ENCODE measurements at places on chromosomes 11 and 22.

DNA sequence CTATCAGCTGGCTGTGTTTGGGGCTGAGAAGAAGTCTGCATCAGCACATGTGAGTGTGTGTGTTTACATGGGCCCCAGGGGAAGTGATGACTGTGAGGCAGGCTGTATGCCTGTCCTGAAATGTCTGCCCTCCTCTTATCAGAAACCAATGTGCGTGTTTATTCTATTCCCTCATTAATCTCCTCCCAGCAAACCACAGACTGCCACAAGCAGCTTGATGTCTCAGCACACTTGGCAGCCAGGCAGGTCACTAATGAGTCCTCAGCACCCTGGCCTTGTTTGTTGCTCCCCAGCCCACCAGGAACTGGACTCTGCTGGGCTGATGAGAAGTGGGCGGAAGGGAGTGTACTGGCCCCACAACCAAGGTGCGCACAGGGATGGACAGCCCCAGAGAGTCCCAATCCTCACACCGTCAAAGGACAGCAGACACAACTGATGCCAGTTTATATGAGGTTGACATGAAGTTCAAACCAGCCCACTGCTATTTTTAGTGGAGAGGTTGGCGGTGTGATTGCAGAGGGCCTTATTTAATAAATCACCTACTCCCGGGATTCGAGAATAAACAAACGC lies 225.8 kb downstream of the ETS1 start:
- DNase-seq: no peak

GRCh38 chr11:6438979-6439571 lies 1.7 kb downstream of the HPX start:
- DNase-seq: peak; percentile 14

DNA sequence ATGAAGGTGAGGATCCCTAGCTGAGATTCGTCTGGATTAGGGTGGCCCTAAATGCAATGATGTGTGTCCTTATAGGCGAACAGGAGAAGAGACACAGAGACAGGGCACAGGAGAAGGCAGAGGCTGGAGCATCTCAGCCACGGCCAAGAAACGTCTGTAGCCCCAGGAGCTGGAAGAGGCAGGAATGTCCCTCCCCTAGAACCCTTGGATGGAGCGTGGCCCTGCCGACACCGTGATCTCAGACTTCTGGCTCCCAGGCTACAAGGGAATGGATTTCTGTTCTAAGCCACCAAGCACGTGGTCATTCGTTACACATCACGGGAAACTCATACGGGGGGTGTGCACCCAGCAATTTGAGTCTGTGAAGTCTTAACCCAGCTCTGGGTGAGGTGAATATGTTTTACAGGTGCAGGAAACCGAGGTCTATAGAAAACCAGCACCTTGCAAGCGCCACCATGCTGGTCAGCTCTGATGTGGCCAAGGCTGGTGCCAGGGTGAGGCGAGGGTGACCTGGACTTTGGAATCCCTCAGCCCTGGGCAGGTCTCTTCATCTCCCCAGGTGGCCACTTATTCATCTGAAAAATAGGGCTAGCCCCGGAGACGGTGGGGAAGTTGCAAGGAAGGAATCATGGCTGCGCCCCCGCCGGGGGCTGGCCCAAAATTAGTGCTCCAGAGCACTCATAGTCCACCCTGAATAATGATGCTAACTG lies 89.5 kb upstream of the FGF3 start:
- no peak for DNase-seq

- no peak for DNase-seq
These were observed 14.3 kb upstream of the PMM1 start for GRCh38 chr22:41603873-41604332.

DNA sequence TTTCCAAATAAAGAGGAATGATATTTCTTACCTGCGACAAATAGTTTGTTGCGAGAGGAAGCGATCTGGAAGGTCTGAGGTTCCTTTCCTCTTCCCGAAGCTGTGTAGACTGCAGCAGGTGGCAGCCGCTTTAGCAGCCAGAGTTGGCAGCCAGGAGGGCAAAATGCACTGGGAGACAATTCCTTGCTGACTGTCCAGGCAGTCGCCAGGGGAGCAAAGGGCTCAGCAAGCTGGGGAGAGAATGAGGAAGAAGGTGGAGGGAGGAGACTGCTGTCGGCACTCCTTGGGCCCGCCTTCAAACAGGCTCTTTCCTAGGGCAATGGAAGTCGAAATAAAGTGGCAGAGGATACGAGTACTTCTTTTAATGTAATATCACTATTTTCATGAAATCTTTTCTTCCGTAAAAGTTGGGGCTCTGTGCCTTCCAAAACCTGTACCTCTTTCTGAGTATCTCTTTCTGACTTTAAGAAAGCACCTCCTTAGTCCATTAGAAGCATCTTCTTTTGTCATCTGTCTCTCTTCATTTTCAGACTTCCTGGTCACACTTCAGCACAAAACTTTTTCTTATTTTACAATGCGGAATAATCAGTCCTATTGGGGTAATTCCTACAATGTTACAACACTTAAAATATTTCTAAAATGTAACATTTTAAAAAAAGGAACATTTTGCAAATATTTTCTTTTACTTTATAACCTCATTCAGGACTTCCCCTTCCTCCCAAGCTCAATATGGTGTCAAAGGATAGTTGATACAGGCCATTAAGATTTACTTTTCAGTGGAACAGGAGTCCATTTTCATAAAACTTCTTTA lies at the start of gene IL18:
TSS of gene IL18 (minus strand) at position 220 of the 811 bp plus-strand sequence. CDS start 9,041 bp downstream, outside the sequence.
- no peak for DNase-seq
